ENCODE measurements at places on chromosomes 2 and 18.

DNA sequence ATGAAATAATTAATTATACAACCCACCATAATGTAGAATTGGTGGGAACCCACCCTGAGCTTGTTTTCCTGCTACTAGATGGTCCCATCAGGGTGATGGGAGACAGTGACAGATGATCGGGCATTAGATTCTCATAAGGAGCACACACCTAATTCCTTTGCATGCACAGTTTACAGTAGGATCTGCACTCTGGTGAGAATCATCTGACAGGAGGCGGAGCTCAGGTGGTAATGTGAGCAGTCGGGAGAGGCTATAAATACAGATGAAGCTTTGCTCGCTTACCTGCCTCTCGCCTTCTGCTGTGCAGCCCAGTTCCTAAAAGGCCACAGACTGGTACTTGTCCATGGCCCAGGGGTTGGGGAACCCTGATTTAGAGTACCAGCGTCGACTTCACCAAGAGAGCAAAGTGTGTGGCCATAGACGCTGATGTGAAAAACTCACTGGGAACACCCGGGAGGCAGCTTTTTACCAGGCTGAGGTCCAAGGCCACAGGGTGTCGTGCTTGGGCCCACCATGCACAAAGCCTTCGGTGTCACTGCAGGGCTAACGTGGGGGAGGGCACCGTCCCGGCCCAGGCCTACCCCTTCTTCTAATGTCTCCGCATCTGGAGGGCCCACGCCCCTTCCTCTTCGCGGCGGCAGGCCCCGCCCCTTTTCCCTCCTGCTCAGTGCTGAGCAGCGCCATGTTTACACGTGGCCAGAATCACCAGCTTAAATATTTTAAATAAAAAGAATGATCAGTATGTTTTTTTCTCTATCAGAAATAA lies 296.8 kb upstream of the HDAC4 start:
- no peak for DNase-seq

DNA sequence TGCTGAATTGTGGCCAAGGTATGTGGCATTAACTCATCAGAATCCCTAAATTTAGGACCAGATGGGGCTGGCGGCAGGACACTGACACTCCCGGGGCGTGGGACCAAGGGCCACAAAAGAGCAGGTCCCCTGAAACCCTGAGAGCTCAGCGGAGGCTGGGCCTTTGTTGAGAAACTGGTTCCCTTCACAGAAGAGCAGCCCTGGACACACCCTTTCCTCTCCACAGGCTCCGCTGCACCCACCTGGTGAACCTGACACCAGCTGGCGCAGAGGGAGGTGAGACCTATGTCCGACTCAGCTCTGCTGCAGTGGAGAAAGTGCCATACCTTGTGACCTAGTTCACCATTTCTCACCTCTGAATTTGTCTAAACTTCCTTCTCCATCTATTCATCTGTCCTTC lies 119.5 kb downstream of the RTP5 start:
- no peak for DNase-seq

- no peak for DNase-seq
These were observed 1654.0 kb upstream of the ZEB2 start for GRCh38 chr2:146173934-146174333.

DNA sequence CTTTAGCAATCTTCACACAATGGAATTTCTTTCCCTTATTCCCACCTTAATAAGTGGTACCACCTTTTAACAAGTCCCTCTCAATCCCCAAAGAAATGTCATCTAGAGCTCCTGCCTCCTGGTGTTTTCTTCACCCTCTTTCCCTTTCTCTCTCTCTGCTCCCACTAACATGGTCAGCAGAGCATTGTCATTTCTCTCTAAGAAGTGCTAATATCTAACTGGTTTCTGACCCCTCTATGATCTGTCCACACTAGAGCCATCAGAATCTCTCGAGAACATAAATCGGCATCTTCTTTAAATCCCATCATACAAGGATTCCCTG lies 161.2 kb upstream of the DTNA start:
- no peak for DNase-seq

DNA sequence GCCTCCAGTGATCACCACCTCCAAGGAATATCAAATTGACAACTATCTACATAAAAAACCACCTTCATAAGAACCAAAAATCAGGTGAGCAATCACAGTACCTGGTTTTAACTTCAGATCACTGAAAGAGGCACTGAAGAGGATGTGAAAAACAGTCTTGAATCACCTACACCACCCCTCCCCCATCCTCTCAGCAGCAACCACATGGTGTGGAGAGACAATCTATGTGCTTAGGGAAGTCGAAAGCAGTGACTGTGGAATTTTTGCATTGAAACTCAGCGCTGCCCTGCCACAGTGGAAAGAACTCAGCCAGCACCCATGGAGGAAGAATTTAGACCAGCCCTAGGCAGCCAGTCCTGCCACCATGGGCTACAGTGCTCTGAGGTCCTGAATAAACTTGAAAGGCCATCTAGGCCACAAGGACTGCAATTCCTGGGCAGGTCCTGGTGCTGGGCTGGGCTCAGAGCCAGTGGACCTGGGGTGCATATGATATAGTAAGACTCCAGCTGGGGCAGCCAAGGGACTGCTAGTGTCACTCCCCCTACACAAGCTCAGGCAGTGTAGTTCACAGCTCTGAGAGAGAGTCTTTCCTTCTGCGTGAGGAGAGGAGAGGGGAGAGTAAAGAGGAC lies 75.6 kb downstream of the ATL2 start:
- no peak for DNase-seq

DNA sequence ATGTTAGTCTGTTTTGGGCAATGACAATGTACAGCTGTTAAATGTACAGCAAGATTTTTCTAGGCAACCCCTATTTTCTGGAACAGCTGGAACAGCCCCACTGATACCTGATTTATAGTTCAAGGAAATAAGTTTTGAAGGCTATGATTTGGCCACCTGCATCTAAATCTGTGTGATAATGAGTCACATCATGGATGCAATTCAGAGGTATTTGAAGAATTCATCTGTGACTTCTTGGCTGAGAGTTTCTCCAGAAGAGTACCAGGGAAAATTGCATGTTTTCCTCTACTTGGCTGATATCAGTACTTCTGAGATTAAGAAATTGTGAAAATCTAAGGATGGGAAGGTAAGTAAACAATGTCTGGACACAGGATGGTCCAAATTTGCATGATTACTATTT lies 40.7 kb upstream of the NT5C1B start:
- no peak for DNase-seq
